ENCODE measurements at places on chromosomes 16 and 17. TPM values are rescaled to one million over a fixed set of nuclear protein-coding genes. Genes with fewer than 3 reads are reported as not detected.

The SRR gene
- 15.7 TPM for total RNA-seq

The GGT6 gene
- total RNA-seq = not detected

The PIPOX gene
- 1.8 TPM for total RNA-seq

The HS3ST4 gene
- total RNA-seq = not detected

The ZG16B gene
- not detected for total RNA-seq

The CD68 gene
- 5.8 TPM for total RNA-seq
